Dermis microvascular lymphatic vessel endothelial cell (primary cell): ENCODE measurements at places on chromosomes 16 and 17. TPM values are rescaled to one million over a fixed set of nuclear protein-coding genes. Genes with fewer than 3 reads are reported as not detected.

The KCNJ12 gene
- total RNA-seq = 0.25 and 0.26 TPM in 2 replicates

The MPG gene
- total RNA-seq = 187 and 208 TPM in 2 replicates

The CES2 gene
- total RNA-seq = 13.1 and 16.2 TPM in 2 replicates

The TXNL4B gene
- 4.9 and 6.4 TPM in 2 replicates for total RNA-seq

The KRTAP1-1 gene
- total RNA-seq = not detected in 2 replicates

The ACSM2B gene
- total RNA-seq = 0.13 and 0.38 TPM in 2 replicates

The CCL1 gene
- total RNA-seq = not detected in 2 replicates

The KRTAP16-1 gene
- not detected in 2 replicates for total RNA-seq
